ENCODE measurements at places on chromosomes 5 and 9.

- DNase-seq: no peak
Observed at GRCh38 chr5:144504929-144505577, 334.4 kb downstream of the KCTD16 start.

- DNase-seq: no peak
Observed at GRCh38 chr5:41722359-41722950, 147.8 kb downstream of the OXCT1 start.

DNA sequence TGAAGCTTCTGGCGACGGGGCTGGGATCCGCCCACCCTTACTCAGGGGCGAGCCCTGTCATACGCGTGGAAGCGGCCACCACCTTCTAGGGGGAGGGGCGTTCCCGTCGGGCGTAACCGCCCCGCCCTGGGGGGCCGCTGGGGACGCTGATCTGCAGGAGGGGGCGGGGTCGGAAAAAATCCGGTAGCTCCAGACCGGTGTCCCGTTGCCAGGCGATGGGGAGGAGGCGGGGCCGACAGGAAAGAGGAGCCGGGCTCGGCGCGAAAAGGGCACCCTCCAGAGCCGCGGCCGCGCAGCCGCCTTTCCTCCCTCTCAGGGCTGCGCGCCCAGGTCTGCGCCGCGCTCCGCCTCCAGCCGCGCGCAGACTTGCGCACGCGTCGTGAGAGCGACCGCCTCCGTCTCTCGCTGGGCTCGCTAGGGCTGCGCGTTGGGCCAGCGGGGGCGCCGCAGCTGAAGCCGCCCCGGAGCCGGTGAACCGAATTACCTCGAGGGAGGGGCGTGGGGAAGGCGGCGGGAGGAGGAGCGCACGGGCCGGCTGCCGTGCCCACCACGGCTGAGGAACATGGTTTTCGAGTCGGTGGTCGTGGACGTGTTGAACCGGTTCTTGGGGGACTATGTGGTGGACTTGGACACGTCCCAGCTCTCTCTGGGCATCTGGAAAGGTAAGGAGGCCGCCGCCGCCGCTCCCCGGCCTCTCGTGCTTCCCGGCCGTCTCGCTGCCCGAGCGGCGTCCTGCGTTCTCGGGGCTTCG is at the start of gene VPS13A:
TSS of gene VPS13A (plus strand) at position 392 of the 751 bp plus-strand sequence. CDS start at position 563, 171 bp downstream.
- peak; percentile 97 for DNase-seq

DNA sequence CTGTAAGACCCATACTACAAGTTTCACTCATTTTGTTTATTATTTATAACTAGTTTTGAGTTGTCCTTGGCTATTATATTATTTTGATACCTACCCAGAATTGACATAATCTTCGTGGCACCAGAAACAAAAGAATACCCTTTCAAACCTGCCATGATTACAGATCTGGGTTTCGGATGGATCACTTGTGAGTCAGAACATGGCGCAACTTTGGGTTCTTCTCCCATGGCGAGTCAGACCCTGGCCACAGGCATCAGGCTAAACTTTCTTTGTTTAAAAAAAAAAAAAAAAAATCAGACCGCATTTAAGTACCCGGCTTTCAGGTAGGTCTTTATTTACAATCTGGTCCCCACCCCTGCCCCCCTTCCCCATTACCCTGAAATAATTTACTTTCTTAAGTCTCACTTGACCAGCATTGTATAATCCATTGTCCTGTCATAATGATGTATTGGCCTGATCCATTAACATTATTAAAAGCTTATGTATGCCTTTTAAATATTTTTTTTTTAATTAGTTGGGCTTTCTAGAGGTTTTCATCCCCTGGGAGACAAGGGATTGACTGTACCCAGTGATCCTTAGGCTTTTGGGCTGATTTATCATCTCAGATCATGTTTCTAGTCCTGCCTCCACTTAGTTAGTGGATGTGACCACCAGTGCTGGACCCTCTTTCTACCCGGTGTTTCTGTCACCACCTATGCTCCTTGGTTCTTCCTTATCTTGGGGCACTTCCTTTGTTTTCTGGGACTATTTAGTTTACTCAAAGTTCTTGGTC is 43.9 kb downstream of the F2RL2 start:
- no peak for DNase-seq

DNA sequence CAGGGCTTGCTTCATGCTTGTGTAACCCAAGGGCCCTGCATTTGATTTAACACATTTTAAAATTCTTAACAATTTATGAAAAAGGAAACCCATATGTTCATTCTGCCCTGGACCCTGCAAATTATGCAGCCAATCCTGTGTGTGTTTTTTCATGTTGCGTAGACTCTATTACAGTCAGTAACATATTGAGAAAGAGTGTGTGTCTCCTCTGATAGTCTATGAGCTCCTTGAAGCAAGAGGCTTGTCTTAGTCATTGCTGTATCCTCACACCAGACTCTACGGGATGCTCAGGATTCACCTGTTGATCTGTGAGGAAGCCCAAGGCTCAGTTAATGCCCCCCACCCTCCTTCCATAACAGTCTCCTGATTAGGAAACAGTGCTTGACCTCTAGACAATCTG is 177.3 kb upstream of the DMAC1 start:
- no peak for DNase-seq

- no peak for DNase-seq
Observed at GRCh38 chr9:125262294-125262991, 817 bp downstream of the GAPVD1 start.

DNA sequence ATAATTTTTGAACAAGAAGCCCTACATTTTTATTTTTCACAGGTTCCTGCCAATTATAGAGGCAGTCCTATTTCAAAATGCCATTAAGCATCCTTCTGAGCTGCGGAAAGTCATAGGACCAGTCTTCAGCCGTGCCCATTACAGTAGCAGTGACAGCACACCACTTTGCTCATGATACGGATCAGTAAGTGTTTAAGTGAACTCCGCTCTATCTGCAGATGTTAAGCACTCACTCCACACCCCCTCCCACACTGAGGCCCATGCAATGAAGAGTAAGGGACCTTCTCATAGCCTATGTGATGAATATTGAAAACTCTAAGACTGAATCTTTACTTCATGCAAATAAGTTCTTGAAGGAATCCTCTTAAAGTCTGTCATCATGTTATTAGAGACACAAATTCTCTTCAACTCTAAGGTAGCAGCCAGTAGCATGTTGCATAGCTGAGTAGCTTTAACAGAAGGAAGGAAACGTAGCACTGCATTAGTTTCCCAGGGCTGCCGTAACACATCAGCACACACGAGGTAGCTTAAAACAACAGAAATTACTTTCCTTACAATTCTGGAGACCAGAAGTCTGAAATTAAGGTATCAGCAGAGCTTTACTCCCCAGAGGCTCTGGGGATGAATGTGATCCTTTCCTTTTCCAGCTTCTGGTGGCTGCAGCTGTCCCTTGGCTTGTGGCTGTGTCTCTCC is 20.3 kb upstream of the TAF11L2 start:
- DNase-seq: no peak

DNA sequence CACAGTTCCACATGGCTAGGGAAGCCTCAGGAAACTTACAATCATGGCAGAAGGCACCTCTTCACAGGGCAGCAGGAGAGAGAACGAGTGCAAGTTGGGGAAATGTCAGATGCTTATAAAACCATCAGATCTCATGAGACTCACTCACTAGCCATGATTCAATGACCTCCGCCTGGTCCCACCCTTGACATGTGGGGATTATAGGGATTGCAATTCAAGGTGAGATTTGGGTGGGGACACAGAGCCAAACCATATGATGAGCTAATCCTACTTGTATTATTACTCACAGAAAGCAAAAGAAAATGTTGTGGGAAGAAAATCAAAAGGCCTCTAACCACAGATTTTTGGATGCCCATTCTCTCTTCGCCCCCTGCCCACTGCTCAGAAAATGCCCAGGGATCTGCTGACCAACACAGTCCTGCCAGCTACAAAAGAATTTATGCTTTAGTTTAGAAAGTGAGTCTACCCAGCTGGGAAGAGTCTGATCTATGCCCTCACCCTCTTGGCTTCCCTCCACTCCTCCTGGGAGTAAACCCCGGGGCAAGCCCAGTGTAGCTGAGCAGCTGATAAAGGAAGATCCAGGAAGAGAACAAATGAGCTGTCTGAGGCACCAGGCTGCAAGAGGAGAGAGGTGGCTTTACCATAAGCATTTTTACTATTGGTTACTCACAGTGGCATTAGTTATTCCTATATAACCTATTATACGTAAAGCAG is 53.1 kb downstream of the RNF130 start:
- no peak for DNase-seq

GRCh38 chr5:75330404-75330803 is 6.6 kb upstream of the HMGCR start:
- no peak for DNase-seq

DNA sequence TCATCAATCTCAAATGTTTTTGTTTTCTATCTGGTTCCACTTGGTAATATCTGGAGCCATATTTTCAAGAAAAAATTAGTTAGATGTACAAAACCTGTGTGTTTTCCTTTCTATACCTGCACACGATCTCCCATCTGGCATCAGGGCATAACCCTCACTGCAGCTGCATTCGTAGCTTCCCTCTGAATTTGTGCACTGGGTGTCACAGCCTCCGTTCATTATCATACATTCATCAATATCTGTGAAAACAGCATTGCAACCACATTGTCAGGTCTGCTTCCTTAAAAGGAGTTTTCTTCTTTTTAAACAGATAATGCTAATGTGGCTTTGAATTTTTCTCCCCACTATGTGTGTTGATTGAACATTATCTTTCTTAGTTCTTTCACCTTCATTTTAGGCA is 202.7 kb downstream of the FBN2 start:
- no peak for DNase-seq

DNA sequence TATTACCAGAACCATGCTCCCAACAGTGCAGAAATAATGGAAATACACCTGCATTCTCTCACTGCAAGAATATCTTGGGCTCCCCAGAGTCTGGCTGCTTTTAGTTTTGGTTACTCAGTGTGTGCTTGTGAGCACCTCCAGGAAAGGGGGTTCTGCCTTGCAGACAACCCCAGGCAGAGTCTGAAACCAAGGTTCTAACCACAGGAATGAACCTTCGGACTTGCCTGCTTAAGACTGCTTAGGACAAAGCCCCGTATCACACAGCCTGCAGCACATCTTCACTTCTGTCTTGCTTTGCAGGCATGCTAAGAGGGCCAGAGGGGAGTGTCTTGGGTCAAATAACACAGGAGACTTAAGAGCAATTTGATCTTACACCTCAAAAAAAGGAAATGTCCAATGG is 94.8 kb upstream of the SPATA31C2 start:
- DNase-seq: no peak

- no peak for DNase-seq
Observed at GRCh38 chr5:93438124-93438523, 142.9 kb downstream of the NR2F1-AS1 start.

DNA sequence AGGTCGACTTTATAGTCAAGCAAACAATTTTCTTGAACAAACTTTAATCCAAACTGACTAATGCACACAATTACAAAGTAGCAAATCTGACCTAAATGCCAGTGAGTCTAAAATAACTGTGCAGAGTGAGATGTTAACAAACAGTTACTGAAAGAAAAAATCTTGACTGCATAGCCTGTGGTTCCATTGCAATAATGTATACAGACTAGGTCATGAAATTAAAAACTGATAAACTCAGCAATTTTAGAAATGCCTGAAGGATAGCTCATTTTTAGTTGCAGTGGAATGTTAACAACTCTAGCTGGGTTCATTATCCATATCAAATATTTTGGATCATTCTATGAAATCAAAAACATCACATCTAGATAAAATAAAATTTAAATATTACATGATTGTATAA is 73.4 kb upstream of the CDH12 start:
- DNase-seq: no peak

- DNase-seq: peak; percentile 10
Observed at GRCh38 chr9:111662576-111663300, 1.3 kb downstream of the GNG10 start.

DNA sequence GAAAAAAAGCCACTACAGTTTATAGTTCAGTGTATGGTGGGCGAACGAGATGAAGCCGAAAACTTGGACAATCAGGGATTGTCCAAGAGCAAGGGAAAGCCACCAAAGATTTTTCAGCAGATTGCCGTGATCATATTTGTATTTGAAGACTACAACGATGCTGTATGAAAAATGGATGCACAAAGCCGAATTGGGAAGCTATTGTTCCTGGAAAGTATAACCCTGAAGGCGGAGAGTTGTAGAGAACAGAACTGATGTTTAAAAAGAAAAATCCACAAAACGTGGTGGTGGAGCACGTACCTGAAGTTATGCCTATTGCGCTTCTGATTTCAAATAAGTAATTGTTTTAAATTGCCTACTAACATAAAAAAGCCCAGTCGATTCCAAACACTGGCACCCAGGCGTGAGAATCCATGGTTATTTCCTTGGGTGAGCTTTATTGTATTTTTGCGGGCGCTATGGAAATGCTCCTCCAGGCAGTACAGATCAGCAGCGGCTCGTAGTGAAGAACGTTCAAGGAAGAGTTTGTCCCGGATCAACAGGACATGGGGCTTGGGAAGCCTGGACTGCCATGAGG is 772 bp upstream of the TARS1 start:
- DNase-seq: no peak

DNA sequence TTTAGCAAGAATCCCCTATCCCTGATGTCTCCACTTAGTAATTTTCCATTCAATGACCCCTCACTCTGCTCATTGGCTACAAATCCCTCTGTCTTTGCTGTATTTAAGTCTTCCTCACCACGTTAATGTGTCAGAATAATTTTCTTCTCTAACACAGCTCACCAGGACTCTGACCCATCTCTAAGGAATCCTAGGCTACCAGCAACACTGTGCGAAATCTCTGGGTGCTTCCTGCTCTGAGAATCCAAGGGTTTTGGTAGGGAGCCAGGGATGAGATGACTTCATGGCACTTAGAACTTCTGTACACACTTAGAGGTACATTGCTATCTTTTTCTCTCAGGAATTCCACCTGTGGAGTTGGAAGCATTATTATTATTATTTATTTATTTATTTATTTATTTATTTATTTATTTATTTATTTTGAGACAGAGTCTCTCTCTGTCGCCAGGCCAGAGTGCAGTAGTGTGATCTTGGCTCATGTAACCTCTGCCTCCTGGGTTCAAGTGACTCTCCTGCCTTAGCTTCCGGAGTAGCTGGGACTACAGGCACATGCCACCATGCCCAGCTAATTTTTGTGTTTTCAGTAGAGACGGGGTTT is 53.5 kb downstream of the FOXI1 start:
- no peak for DNase-seq

DNA sequence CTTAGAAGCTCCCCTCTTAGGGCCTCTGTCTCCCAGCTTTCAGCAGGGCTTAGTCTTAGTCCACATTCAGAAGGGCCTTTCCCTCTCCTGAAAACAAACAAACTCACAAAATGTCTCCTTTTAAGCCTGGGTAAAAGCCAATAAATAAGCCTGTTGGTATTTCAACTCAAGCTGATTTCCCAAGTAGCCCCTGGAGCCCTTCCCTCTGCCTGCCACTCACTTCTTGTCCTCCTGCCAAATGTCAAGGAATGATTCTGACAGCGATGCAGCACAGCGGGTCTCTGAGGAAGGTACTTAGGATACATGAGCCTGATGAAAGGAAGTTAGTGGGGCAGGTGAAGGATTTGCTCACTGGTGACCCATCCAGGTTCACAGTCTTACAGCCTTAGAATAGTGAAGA is 210.5 kb downstream of the PJA2 start:
- DNase-seq: no peak

DNA sequence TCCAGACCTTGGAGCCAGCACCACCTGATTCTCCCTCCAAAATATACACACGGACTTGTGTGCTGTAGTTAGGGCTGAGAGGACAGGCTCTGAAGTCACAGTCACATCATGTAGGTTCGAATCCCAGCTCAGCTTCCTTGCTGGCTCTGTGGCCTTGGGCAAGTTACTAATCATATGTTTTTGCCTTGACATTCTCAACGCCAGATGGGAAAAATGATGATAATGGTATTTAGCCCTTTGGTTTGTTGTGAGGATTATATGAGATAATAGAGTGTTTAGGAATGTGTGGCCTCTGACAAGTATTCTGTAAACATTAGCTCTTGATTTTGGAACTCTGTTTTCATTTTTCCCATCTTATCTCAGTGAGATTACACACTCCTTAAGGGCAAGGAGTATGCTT is 72.5 kb downstream of the PLAC8L1 start:
- DNase-seq: no peak

Data from activated naive CD8-positive, alpha-beta T cell treated with anti-CD3 and anti-CD28 coated beads, Interleukin-2, amount 50 U/mL, for 24 hours (primary cell).